ENCODE measurements at places on chromosomes 5 and 9.

- DNase-seq, result no peak
Measured at GRCh38 chr5:59418808-59419207, 474.7 kb downstream of the PDE4D start.

DNA sequence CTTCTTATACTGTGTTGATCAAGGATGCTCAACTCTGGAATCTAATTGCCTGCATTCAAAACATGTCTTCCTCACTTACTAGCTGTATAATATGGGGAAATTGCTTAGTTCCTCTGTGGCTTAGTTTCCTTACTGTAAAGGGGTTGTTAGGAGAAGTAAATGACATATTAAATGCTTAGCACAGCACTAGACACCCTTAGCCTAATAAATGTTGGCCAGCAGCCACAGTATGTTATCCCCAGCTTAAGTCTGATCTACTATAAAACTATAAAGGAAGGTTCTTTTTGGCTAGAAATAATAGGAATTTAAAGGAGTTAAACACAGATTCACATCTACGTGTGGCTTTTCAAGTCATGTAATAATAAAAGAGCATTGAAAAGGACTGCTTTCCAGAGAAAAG, 232.4 kb downstream of the PCSK1 start:
- no peak for DNase-seq

DNA sequence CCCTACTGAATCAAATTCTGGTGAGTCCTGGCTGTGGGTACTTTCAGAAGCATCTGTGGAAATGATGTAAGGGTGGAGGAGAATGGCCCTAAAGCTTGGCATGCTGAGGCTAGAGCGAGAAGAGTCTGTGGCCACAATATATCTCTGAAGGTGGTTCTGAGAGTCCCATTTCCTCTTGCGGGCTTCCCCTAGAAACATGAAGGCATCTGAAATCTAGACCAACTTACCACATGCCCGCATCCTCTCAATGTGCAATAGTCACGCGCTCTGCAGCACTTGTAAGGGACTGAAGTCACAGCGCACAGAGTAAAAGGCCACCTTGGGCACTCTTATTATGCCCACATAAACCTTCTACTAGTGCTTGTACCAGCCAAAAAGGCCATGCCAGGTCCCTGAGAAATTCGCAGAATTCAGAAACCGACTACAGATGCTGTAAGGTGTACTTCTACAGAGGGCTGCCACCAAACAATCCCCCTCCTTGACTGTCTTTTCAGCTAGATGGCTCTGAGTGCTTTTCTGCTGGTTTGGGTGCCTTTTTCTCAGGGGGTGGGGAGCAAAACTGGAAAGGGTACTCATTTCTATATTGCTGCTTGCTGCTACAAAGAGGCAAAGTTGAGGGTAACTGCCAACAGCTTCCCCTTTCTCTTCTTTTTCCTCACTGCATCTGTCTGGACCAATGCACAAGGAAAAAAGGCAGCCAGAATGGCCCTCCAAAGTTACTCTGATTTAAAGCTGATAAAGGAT, 107.3 kb downstream of the ZDHHC21 start:
- no peak for DNase-seq

DNA sequence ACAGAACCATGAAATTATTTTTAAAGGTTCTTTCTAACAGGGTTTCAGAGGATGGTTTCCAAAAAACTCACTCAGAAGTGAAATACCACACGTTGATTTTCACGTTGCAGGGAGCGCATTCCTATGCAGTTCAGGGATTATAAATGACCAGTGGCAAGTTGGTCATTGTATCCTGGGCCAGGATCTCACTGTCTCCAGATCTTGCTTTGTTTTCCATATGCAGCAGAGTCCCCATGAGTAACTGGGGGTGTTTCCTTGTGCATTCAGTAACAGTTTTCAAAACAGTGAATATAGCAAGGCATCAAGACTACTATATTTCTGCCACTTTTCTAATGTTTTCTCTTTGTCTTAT, 1064.9 kb upstream of the DMAC1 start:
- DNase-seq, result no peak

GRCh38 chr9:18601956-18602355, 128.0 kb downstream of the ADAMTSL1 start:
- no peak for DNase-seq

DNA sequence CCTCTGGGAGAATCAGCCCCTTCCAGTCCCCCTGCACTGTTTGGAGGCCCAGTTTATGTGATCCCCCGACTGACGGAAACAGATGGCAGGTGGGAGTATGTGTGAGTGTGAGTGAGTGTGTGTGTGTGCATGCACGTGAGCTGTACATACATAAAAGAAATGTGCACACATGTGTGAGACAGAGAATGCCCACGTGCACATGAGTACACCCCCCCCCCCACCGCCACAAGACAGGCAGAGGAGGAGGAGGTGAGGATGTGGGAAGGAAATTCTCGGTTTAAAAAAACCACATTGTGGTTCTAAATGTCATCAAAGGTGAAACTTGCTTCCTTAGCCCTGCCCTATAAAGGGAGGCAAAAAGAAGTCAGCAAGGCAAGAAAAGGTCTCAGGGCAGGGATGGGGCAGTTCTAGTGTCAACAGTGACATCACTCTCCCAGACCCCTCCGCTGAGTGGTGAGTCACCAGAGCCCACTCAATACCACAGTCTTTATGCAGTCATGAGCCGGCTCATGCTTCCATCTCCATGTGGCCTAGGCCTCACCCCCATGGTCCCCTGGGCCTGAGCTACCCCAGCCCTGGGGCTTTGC, 79.2 kb upstream of the HSPA9 start:
- DNase-seq, result no peak

GRCh38 chr9:129594632-129595031, 26.3 kb downstream of the C9orf50 start:
- no peak for DNase-seq

GRCh38 chr5:92939428-92939827, 641.6 kb downstream of the NR2F1-AS1 start:
- DNase-seq, result no peak

GRCh38 chr9:77601476-77602099, 46.5 kb downstream of the GNA14 start:
- no peak for DNase-seq

DNA sequence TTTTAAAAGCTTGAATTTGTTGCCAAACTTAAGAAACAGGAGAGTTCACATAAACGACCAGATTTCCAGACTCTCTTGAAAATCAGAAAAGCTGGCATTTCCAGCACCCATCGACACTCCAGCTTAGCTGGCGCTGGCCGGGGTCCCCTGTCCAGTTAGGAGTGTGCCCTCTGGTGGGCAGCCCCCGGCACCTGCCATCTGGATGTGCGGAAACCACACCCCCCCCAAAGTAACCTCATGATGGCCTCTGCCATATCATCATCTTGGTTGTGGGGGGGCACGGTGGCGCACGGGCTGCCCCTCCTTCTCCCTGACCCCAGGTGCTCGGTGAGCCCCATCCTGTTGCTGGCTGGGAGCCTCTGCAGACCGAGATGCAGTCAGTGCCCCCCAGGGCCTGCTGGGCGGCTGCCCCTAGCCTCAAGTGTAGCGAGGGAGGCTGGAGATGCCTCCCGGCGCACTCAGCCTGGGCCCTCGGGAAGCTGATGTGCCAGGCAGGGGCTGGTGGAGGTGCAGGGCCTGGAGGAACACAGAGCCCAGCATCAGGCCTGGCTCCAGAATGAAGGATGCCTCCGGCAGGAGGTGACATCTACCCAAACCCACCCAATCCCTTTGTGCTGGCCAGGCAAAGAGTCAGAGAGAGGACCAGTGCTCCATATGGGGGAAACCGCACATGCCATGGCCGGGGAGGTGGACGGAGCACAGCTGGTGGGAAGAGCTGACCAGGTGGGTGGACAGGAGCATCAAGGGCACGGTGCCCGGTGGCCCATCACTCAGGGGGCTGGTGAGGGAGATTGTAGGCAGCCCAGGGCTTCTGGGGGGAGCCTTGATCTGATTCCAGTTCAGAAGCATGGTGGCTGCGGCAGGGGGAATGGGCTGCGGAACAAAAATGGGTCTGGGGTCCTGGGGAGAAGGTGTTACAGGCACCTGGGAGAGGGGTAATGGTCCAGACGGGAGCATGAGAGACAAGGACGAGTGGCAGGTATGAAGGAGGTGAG, 70.6 kb downstream of the ADAMTS2 start:
- no peak for DNase-seq

Data from NCI-H1417 treated with DMSO at 0.1 percent for 48 hours (cell line).